ENCODE measurements at places on chromosomes 2 and 18.

DNA sequence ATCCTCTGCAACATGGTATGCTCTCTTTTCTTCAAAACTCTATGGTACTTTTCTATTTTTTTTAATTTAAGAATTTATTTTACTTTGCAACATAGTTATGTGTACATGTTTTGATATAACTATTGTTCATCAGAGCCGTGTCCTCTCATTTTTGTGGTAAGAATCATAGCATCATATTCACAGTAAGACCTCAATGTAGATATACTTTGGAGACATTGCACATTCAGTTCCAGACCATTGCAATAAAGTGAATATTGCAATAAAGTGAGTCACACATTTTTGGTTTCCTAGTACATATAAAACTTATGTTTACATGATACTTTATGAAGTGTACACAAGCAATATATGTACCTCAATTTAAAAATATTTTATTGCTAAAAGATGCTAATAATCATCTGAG is 22.7 kb upstream of the LINC00305 start:
- DNase-seq: no peak

DNA sequence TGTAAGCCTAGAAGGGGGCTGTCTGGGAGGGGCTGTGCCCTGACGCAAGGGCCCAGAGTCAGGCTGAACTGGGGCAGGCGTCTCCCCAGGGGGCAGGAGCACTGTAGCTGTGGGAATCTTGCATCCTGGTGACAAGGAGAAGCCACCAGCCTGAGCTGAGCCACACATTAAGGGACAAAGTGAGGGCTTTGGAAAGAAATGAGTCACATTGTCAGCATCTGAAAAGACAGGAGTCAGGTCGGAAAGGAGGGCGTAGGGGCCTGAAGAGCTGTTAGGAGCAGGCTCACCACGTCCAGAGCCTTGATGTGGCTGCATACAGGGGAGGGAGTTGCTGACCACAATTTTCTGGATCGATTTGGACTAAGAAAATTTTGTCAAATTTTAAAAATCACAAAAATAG is 298.6 kb downstream of the CYP26B1 start:
- DNase-seq: no peak

- peak; percentile 66 for DNase-seq
Observed at GRCh38 chr2:127649684-127650040, 3.7 kb downstream of the GPR17 start.

DNA sequence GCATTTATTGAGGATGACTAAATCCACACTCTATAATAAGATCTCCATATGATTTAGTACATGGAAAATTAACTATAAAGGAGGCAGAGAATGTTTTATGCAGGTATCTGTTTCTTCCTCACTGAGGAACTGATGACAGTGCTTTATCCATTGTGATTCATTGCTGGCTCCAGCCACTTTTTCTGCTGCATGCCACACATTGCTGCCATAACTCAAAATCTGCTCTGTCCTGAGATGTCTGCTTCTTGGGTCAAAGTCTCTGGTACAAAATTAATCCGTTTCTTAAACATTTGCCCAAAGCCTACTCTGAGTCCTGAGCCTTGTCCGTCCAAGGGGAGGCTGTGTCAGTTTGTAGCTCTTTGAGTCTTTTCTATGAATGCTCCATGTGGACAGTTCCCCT is 15.5 kb upstream of the ARHGAP28 start:
- no peak for DNase-seq

- no peak for DNase-seq
Observed at GRCh38 chr18:6885006-6885481, 155.5 kb downstream of the ARHGAP28 start.

DNA sequence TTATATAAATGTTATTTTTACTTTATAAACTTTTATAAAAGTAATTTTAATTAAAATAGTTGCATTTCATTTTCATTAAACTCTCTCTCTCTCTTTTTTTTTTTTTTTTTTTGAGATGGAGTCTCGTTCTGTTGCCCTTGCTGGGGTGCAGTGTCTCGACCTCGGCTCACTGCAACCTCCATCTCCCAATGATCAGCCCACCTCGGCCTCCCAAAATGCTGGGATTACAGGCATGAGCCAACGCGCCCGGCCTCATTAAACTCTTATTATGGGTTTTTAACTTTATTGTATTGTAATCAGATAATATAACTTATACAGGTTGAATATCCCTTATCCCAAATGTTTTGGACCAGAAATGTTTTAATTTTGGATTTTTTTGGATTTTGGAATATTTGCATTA is 10.9 kb upstream of the NPPC start:
- no peak for DNase-seq

GRCh38 chr2:213476641-213477040 is 192.4 kb downstream of the SPAG16 start:
- peak; percentile 20 for DNase-seq

DNA sequence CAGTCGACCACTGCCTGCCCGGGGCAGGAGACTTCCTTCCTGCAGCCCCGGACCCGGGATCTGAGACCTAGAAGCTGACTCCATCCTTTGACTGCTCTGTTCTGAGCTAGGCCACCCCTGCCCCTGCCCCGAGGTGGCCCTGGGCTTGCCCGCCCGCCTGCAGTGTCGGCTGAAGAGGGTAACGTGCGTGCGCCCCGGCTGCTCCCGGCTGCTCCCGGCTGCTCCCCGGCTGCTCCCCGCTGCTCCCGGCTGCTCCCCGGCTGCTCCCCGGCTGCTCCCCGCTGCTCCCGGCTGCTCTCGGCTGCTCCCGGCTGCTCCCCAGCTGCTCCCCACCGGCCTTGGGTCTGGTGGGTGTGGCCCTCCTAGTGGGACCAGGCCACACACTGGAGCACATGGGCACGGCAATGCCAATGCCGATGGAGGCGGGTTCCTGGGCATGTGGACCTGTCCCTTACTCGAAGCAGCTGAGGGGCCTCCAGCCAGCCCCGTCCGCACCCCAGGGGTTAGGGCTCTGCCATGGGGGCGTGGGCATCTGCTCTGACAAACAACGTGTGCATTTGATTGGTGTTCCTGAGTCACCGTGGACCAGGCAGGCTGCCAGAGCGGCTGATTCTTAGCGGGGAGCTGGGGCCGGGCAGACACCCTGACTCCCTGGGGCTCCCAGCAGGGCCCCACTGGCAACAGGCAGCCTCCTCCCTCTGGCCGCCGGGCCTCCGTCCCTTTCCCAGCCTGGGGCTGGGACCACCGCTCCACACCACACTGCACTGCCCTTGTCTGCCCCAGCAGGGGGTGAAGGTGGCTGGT is 2.0 kb upstream of the GAL3ST2 start:
- DNase-seq: peak; percentile 49

DNA sequence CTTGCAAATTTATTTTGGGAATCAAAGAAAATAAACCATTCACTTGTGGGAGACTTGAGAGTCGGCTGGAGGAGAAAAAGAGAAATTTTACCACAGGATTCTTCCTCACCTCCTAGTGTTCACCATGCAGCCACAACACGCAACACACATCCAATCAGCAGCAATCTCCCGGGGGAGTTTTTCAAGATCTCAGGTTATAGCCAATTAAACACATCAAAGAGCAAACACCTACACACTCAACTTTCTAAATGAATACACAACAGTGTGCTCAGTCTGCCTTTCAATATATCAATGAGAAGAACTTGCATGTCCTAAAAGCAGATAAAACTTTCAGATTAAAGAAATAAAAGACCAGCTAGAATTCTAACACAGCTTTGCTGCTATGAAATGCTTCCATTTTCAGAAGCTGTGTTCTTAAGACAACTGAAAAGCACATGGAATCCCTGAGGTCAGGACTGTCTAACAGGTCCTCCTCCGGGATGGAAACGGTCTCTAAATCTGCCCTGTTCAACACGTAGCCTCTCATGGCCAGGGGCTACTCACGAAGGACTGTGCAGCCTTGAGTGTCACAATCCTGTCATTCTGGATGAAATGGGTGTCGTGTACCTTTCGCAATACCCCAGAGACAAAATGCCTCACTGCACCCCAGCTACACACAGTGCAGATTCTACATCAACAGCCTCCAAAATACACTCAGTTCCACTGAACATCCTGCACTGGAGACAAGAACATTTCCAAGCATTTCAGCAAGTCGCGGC is 84.2 kb downstream of the ZNF516 start:
- DNase-seq: no peak

DNA sequence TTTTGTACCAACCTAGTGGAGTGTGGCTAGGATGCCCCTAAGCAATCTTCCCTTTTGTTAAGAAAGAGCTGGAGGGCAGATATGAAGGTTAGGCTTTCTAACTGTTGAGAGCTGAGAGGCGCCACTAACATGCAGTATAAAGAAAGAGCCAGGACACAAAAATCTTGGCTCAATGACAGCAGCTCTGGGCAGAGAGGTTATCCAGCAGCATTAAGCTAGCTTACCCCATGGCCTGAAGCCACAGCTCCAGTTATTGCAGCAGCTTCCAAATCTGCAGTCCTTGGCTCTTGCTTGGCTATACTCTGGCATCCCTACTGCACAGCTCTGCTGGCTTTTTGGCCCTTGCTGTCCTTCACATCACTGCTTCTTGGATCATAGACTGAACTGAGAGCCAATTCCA is 213.4 kb downstream of the GPD2 start:
- no peak for DNase-seq

DNA sequence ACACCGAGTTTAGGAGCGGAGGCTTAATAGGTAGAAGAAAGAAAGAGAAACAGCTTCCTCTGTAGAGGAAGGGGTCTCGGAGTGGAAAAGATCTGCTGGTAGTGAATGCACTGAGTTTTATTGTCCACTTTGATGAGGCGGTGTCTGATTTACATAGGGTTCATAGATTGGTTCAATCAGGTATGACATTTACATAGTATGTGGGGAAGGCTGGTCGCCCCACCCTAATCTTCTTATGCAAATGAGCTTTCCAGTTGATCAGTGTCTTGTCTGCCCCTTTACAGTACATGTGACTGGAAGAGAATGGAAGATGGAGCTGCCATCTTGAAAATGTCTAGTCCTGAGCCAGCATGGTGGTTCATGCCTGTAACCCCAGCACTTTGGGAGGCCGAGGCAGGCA is 19.9 kb upstream of the CNOT11 start:
- no peak for DNase-seq

- DNase-seq: no peak
Observed at GRCh38 chr2:1563084-1563857, 150.0 kb downstream of the TPO start.

DNA sequence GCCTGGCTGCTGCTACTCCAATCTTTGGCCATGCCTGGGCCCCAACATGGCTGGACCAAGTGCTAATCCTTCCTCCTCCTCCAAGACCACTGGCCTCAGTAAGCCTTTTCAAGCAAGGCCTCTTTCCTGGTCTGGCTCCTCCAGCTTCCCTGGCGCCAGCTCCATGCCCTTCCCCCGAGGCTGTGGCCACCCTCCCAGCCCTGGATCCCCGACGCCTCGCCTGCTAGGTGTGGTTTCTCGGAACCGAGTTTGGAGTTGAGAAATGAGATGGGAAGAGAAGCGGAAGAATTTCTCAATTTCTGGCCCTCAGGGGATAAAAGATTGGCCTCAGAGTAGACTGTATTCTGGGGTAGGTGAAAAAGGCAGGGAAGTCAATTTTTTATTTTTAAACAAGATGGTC is 46.4 kb downstream of the ADCY3 start:
- no peak for DNase-seq

DNA sequence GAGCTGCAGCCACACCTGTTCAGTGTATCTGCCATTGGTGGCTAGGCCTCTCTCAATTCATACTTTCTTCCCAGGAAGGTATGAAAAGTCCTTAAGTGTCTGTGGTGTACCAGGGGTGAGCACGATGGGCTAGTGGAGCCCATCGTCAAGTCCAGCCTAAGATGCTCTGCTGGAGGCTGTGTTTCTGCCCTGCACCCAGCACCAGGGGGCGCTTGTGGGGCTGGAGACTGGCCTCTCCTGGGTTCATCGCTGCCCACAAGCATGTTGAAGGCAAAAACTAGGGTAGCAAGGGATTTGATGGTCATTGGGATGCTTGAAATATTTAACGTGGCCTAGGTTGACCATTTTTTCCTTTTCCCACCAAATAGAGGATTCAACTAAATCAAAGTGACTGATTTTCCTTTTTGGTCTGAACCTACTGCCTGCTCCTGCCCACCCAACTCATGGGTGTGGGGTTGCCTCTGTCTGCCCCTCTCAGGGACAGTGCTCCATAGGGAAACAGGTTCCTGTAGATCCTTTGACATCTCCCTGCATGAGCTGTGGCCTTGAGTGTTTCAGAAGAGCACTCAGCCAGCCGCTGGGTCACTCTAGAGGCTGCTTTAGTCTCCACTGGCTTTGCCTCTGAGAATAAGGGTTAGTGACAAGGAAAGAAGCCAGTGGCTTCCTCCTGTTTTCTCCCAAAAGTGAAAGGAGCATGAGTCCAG is 59.0 kb downstream of the TPGS2 start:
- DNase-seq: no peak

GRCh38 chr2:43798300-43798699 is 24.5 kb downstream of the DYNC2LI1 start:
- no peak for DNase-seq
